Activated gamma-delta T cell (primary cell): ENCODE measurements at places on chromosomes 7 and 10.

GRCh38 chr7:39488467-39489393 lies 77.5 kb upstream of the YAE1 start:
- no peak for DNase-seq

GRCh38 chr7:51314726-51315125 lies 1.9 kb downstream of the COBL start:
- no peak for DNase-seq

DNA sequence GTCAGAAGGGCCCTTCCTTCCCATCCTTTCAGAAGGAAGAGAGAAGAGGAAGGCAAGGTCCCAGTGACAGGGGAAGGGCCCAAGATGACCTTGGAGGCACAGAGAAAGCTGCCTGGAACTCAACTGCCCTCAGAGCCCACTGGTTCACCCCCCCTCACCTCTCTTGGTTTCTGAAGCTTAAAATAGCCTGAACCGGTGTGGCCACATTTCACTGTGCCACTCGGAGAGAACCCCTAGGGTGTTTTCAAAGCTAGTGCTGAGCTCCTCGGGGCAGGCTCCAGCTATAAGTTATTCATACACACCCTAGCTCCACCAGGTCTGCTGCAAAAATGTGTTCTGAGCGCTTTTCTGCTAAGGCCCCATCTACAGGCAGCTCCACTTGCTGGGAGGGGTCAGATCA lies 60.9 kb upstream of the ADRB1 start:
- no peak for DNase-seq

DNA sequence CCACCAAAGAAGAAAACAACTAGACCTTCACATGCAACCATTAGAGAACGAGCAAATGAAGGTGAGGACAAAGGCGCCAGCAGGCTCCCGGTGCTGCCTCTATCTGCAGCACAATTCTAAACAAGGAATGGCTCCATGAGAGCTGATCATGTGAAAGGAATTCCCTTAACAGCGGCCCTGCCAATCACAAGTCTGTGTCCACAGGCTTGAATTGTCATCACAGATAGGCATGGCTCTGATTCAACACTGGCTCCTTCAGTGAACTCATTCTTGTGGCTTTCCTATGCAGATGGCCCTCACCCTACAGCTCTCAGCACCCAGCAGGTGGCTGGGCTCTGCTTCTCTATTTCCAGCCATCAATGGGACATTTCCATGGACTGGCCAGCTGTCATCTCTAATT lies 36.2 kb downstream of the LAMB1 start:
- DNase-seq: no peak

DNA sequence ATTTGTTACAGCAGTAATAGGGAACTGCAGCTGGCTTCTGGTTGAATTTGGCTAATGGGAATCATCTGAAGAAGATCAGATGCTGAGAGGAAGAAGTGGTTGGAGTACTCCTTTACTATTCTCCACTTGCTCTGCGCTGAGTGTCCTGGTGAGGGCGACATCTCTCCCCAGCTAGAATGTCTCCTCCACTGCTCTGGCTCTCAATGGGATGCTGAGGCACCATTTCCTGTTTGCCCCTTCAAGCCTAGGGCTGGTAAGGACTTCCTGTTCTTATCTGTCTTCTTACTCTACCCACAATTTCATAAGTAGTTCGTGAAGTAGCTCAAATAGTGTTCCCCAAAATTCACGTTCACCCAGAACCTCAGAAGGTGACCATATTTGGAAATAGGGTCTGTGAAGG lies 43.2 kb upstream of the TES start:
- no peak for DNase-seq

- no peak for DNase-seq
These were observed 70.8 kb downstream of the CREB5 start for GRCh38 chr7:28483112-28483511.

DNA sequence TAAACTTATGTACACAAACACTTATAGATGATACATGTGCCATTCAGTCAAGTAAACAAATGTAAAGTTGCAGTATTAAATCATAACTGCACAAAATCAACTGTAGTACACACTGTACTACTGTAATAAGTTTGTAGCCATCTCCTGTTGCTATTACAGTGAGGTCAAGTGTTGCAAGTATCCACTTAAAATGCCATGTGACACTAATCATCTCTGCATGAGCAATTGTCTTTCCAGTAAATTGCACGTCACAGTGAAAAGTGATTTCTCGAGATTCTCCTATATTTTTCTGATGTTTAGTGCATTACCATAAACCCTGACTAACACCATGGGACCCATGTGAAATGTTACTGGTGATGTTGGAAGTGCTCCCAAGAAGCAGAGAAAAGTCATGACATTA lies 293.3 kb upstream of the SP4 start:
- no peak for DNase-seq

- no peak for DNase-seq
These were observed 130.7 kb upstream of the CELF2 start for GRCh38 chr10:10886861-10887531.

- no peak for DNase-seq
These were observed 93.6 kb downstream of the SNX10 start for GRCh38 chr7:26385240-26385639.

DNA sequence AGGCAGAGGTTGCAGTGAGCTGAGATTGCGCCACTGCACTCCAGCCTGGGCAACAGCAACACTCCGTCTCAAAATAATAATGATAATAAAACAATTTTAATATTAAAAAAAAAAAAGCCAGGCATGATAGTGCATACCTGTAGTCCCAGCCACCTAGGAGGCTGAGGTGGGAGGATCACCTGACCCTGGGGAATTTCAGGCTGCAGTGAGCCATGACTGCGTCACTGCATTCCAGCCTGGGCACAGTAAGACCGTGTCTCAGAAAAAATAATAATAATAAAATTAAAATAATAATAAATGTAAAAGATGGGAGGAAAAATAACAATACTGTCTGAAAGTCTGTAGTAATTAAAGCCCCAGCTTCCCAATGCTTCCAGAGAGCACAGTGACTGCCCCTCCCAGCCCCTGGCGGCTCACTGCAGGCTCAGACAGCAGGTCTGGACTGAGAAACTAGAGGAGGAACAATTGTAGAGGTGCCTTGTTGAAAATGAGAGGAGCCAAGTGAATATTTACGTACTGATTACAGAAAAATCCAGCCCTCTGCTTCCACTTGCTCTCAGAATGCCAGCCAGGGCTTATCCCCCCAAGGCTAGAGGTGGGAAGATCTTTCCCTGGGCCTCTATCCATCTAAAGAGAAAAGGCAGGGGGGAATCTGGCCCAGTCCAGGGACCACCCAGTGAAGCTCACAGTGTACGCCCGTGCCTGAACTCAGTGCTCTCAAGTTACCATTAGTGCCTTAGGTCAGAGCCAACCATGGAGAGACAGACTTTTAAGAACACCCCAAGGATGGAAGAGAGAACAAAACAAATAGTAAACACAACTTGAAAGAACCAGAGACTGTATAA lies 112.8 kb downstream of the PARD3 start:
- DNase-seq: no peak
